MG63 (cell line): ENCODE measurements at places on chromosomes 4 and X. TPM values are rescaled to one million over a fixed set of nuclear protein-coding genes. Genes with fewer than 3 reads are reported as not detected.

The SPATA4 gene
- not detected in 2 replicates for total RNA-seq

The STAP1 gene
- not detected in 2 replicates for total RNA-seq

DNA sequence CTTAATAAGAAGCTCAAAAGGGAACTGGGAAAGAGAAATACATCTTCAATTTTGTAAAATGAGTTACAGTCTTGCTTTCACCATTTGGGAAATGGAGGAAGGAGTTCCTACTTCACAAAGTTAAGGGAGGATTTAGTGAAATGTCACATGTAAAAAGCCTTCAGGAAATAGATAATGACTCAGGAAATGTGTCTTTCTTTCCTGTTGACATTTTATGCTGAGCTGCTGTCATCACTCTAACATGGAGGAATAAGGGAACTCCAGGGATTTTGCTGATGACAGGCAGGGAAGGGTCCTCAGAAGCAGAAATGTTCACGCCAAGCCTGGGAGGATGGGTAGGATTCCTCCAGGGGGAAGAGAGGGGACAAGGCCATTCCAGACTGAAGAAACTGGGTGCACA lies 251.1 kb downstream of the USP46 start:
- no peak for DNase-seq

GRCh38 chrX:69357317-69357716 lies 146.8 kb upstream of the NALF2 start:
- DNase-seq = no peak
